HFFc6 (cell line): ENCODE measurements at places on chromosomes 2 and 18. TPM values are rescaled to one million over a fixed set of nuclear protein-coding genes. Genes with fewer than 3 reads are reported as not detected.

- DNase-seq, result peak; percentile 57
These were observed 24.5 kb downstream of the NIF3L1 start for GRCh38 chr2:200913654-200914053.

GRCh38 chr2:186907897-186908296 lies 58.9 kb upstream of the ZSWIM2 start:
- no peak for DNase-seq

- DNase-seq, result no peak
These were observed 326.2 kb upstream of the LRATD1 start for GRCh38 chr2:14306268-14306861.

DNA sequence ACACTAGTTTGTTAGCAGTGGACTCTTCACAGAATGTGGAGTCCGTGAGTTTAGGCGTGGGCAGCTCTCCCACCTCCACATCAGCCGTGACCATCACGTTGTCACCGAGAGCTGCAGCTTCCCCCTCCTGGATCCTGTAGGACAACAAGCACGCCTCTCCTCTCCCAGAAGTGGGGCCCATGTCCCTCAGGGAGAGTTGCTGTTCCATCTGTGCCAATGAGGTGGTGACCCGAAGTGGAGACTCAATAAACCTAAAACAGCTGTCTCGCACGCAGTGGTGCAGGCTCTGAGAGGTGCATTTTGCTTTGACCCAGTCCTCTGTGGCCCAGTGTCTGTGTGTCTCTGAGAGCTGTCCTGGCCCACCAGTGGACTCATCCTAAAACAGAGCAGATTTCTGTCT lies 456.5 kb upstream of the SOX11 start:
- DNase-seq, result no peak

The IL36B gene
- total RNA-seq, result not detected in 3 replicates

The VSNL1 gene
- not detected in 3 replicates for total RNA-seq

The EML6 gene
- 0.26 to 0.63 TPM (median 0.41 TPM) in 3 replicates for total RNA-seq

The CRYBA2 gene
- total RNA-seq, result not detected in 3 replicates

The SERTAD2 gene
- 23.8 to 33.9 TPM (median 28.2 TPM) in 3 replicates for total RNA-seq
